ENCODE measurements at places on chromosomes 2 and 18. TPM values are rescaled to one million over a fixed set of nuclear protein-coding genes. Genes with fewer than 3 reads are reported as not detected.

CCDC138 gene
- total RNA-seq = 8.9 TPM

DNA sequence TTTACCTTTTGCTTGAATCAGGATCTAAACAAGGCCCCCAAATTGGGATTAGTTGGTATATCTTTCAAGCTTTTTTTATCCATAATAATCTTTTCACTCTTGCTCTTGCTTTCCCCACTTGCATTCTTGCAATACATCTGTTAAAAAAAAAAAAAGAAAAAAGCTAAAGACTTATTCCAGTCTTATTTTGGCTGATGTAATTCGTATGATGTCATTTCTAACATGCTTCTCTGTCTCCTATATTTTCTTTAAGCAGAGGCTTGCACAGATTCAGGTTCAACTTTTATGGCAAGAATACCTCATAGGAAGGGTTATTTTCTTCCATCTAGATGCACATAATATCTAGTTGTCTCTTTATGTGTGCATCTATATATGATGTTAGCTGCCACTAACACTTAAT lies 9.8 kb upstream of the GCFC2 start:
- no peak for DNase-seq

- DNase-seq = no peak
These were observed 61.8 kb downstream of the EFEMP1 start for GRCh38 chr2:55861733-55862132.

LBH gene
- total RNA-seq = 32.3 TPM

- DNase-seq = no peak
These were observed 69.5 kb downstream of the PTRHD1 start for GRCh38 chr2:24723665-24724064.

- DNase-seq = no peak
These were observed 43.6 kb upstream of the IHH start for GRCh38 chr2:219104107-219105035.

- DNase-seq = no peak
These were observed 214.6 kb downstream of the RDH14 start for GRCh38 chr2:18345848-18346247.

- DNase-seq = no peak
These were observed at the start of gene TMEM200C for GRCh38 chr18:5895299-5895875. Gene TMEM200C (minus strand): TSS chr18:5895522. CDS start chr18:5892063, 3,459 bp downstream.

- DNase-seq = no peak
These were observed 40.8 kb upstream of the CYP1B1 start for GRCh38 chr2:38116762-38117161.

CHRNG gene
- not detected for total RNA-seq
